Esophagus mucosa (tissue), 1 donor: ENCODE measurements at places on chromosomes 1 and 21. TPM values are rescaled to one million over a fixed set of nuclear protein-coding genes. Genes with fewer than 3 reads are reported as not detected.

DNA sequence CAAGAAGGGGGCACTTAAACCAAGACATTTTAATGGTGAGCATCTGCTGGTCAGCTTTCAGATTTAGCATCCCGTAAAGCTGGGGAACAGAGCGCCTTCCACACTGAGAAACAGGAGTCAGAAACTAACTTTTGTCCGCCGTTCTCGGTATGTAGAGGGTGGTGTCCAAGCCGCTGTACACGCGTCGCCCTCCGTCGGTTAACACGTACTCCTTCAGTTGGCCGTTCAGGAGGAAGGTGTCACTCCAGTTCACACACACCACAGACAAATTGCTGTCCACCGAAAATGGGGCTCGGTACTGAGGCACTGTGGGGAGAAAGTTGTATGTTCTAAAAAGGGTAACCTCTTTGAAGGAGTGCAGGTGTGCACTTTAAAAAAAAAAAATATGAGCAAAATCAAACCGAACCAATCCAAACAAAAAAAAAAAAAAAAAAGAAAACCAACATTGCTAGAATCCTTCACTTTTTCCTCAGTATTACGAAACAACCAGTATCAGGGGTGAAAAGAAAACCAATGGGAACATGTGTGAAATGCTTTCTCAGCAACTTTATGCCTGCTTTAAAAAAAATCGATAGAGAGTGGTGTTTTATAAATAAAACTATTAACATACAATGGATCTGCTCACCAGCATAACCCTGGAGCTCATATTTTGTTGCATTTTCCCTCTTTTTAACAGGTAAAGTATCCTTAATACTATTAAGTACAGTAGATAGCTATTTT, 73.5 kb downstream of the KCTD3 start:
- no peak for ATAC-seq

RGS16 gene
- total RNA-seq, result 1.3 TPM

BEND5 gene
- total RNA-seq, result 0.24 TPM

DNA sequence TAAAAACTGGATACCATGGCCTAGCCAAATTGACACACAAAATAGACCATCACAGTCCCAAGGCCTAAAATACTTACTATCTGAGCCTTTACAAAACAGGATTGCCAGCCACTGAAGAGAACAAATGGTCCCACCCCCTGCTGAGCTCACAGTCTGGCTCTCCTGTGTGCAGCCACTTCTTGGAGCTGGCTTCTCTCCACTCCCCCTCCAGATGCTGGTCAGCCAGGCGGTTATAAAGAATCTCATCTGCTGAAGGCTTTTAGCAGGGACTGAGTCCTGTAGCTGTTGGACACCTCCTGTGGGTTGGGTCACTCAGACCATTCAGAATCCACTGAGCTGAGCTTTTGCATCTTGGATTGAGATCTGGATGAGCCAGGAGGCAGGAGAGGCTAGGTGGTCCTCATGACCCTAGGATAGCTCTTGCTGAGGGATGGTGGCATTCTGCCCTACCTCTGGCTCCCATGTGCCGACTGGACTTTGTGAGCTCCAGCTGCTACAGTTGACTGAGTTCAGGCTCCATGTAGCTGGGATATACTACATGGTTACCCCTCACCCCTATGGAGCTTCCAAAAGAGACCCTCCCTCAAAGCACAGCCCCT, 16.1 kb downstream of the OXCT2 start:
- no peak for ATAC-seq

DNA sequence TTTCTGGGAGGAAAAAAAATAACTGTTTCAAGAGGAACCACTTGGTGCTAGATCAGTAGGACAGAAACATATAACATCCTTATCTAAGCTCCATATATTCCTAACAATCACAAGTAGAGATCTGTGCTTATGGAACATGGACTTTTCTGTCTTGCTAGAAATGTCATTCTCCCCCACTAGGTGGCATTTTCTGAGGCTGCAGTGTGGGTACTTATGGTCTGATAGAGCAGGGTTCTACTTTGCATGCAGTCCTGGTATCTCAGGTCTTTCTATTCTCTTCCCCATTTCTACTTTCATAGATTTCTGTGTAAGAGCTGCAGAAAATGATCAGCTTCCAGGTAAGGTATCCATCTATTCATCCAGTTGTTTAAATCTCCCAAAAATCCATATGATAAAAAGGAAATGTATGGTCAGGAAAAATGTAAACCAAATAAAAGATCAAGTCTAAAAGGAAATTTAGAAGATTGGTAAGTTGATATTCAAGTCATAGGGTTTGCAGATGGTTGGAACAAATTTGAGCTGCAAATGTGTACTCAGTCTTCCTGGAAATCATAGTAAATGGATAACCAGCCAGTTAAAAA, 1.5 kb downstream of the ZNF684 start:
- ATAC-seq, result peak; percentile 24

PLD5 gene
- not detected for total RNA-seq

- ATAC-seq, result no peak
These were observed 1226.3 kb upstream of the NCAM2 start for GRCh38 chr21:19771881-19772280.
